Fibroblast of lung (primary cell): ENCODE measurements at places on chromosomes 16 and 17.

- no peak overlapping the region for H3K4me3 ChIP-seq
- H3K36me3 ChIP-seq: no peaks in the 10 kb centered on the region
- H3K27ac ChIP-seq: no peak overlapping the region
- no peak for DNase-seq
These were observed 732 bp downstream of the CBLN1 start for GRCh38 chr16:49280841-49281371.

GRCh38 chr17:34285286-34285792 is at the start of gene CCL11:
TSS of gene CCL11 (plus strand) at chr17:34285742. CDS start at chr17:34285809, 67 bp downstream.
- H3K27ac ChIP-seq: no peak within 1 kb of the TSS
- DNase-seq: no peak
- H3K27me3 ChIP-seq: peaks cover 2% of the 10 kb centered on the region
- H3K4me1 ChIP-seq: peaks cover 3% of the 10 kb centered on the region
- no peaks in the 10 kb centered on the region for H3K36me3 ChIP-seq

GRCh38 chr16:4677994-4678393 is 15.4 kb upstream of the NUDT16L1 start:
- no peaks in the 10 kb centered on the region for H3K27me3 ChIP-seq
- H3K36me3 ChIP-seq: peaks cover 18% of the 10 kb centered on the region
- no peak overlapping the region for H3K27ac ChIP-seq
- no peak overlapping the region for H3K4me3 ChIP-seq
- H3K4me1 ChIP-seq: no peaks in the 10 kb centered on the region

- no peaks in the 10 kb centered on the region for H3K4me1 ChIP-seq
- no peaks in the 10 kb centered on the region for H3K36me3 ChIP-seq
- DNase-seq: no peak
These were observed 20.6 kb downstream of the RPH3AL start for GRCh38 chr17:332023-332422.

- no peak overlapping the region for H3K27ac ChIP-seq
- no peak for DNase-seq
- no peak overlapping the region for H3K4me3 ChIP-seq
- H3K4me1 ChIP-seq: peaks cover 37% of the 10 kb centered on the region
These were observed 221.1 kb upstream of the GSE1 start for GRCh38 chr16:85391769-85392583.

DNA sequence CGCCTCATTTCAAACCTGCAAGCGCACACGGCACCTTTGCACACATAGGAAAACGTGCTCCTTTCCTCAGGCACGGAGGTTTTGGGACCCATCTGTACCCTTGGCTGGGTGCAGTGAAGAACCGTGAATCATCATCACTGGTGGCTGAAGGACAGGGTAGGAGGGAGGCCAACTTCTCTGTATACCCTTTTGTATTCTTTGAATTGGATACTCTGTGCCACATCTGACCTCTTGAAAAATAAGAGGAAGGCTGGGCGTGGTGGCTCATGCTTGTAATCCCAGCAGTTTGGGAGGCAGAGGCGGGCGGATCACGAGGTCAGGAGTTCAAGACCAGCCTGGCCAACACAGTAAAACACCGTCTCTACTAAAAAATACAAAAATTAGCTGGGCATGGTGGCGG is 11.7 kb downstream of the GPRC5B start:
- H3K4me3 ChIP-seq: no peak overlapping the region
- no peaks in the 10 kb centered on the region for H3K4me1 ChIP-seq
- no peaks in the 10 kb centered on the region for H3K27me3 ChIP-seq
- no peak overlapping the region for H3K27ac ChIP-seq

GRCh38 chr16:78743556-78743955 is 644.1 kb downstream of the WWOX start:
- H3K4me1 ChIP-seq: peaks cover 2% of the 10 kb centered on the region
- H3K36me3 ChIP-seq: no peaks in the 10 kb centered on the region
- no peak for DNase-seq

GRCh38 chr17:59377410-59377809 is 46.0 kb downstream of the YPEL2 start:
- H3K27me3 ChIP-seq: no peaks in the 10 kb centered on the region
- peak; percentile 72 for DNase-seq
- H3K36me3 ChIP-seq: no peaks in the 10 kb centered on the region
- no peak overlapping the region for H3K4me3 ChIP-seq
- H3K27ac ChIP-seq: no peak overlapping the region

DNA sequence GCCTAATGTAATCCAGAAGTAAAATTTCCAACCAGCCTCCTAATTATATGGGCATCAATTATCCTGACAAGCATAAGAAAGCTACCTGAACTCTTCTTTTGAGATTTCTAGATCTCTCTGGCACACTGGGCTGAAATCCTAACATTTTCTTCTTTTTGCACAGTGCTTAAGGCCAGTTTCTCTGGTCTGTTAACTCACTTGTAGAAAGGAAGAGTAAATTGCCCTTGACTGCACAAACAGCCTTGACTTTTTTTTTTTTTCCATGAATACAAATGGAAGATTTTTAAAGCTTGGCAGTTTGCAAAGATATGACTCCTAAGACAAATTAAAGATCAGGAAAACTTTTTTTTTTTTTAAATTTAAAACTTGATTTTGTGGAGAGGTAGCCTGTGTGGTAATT is 291.2 kb upstream of the MON1B start:
- H3K4me3 ChIP-seq: no peak overlapping the region
- no peak overlapping the region for H3K27ac ChIP-seq
- H3K4me1 ChIP-seq: no peaks in the 10 kb centered on the region
- no peaks in the 10 kb centered on the region for H3K27me3 ChIP-seq
- H3K36me3 ChIP-seq: no peaks in the 10 kb centered on the region

DNA sequence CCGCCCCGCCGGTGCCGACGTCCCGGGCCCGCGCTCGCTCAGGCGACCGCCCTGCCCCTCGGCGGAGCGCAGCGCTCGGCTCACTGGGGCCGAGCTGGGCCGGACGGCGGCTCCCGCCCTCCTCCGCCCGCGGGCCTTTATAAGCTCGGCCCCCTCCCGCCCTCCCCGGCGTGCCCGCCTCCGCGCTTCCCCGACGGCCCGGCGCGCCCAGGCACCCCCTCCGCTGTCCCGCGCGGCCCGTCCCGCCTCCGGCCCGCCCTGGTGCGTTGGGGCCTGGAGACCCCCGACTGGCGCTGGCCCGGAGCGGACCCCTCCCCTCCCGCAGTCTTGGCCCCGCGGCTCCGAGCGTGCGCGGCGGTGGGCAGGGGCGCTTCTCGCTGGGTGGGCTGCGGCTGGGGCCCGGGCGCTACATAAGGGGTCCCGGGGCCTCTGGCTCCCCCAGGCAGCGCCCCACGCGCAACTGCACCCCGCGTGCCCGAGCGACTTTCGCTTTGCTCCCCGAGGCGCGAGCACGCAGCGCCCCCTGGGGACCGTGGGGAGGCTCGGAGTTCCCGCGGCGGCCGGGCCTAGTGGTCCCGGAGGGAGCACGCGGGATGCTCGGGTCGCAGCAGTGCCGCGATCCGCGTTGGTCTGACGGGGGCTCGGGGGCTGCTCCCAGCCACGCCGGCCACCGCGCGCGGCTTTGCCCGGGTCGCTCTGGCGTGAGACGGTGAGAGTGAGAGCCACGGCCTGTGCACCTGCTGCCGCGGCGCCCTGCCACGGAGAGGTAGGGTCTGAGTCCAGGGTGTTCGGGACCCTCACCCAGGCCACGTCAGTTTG is at the start of gene PIEZO1:
Gene PIEZO1, minus strand, starts transcription at position 115 of the 819 bp plus-strand sequence. CDS start 256 bp downstream, outside the sequence.
- DNase-seq: peak; percentile 64
- H3K4me3 ChIP-seq: peak within 1 kb of the TSS; percentile 97
- H3K4me1 ChIP-seq: peaks cover 27% of the 10 kb centered on the region
- H3K27me3 ChIP-seq: no peaks in the 10 kb centered on the region
- peak within 1 kb of the TSS; percentile 83 for H3K27ac ChIP-seq

DNA sequence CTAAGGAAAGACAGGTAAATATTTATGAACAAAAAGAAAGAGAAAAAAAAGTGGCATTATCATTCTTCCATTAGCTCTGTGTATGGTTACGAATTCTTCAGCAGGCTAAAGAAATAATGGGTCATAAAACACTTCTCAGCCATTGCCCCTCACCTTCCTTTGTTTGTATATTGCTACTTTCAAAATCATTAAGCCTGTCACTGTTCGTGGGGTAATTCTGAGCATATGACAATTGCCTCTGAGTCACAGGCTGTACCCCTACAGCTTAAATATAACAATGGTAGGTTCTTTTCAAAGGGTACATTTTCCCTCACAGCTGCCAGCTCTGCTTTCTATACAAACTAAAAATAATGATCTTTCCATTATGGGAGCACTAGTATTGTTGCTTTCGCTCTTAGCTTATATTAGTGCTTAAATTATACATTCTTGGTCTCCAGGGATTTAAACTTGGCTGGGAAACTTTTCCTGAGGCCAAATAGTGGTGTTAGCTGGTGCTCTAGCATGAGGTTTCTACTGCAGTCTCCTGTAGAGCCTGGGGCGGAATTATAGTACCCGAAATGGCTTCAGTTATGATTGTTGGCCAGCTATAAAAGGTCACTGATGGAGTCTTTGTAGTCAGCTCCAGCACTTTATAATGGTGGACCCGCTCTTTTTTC is 74.7 kb upstream of the CDH11 start:
- H3K27ac ChIP-seq: no peak overlapping the region
- peaks cover under 1% of the 10 kb centered on the region for H3K4me1 ChIP-seq
- H3K4me3 ChIP-seq: no peak overlapping the region
- no peak for DNase-seq
- no peaks in the 10 kb centered on the region for H3K27me3 ChIP-seq

DNA sequence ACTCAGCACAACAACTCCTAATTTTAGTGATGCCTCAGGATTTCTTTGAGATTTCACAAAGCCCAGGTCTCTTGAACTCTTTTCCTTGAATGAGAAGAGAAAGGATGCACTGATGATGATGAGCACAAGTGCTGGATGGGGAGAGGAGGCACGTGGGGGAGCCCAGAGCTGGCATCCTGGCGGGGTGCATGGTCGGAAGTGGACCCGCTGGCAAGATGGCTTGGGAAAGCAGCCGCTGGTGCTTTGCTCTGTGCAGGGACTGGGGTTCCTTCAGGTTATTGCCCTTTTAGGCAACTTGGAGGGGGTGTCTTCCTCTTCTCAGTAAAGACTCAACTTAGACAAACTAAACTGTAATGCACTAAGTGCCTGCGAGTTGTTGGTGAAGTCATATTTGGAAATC is 22.3 kb downstream of the CALB2 start:
- no peak overlapping the region for H3K4me3 ChIP-seq
- H3K27ac ChIP-seq: no peak overlapping the region
- DNase-seq: no peak
- H3K36me3 ChIP-seq: no peaks in the 10 kb centered on the region

- no peak overlapping the region for H3K4me3 ChIP-seq
- DNase-seq: peak; percentile 52
- H3K27ac ChIP-seq: peak overlapping the region; percentile 34
- peaks cover 18% of the 10 kb centered on the region for H3K4me1 ChIP-seq
- H3K27me3 ChIP-seq: no peaks in the 10 kb centered on the region
These were observed 77.3 kb downstream of the MPRIP start for GRCh38 chr17:17119533-17119932.

- no peaks in the 10 kb centered on the region for H3K27me3 ChIP-seq
- peaks cover 2% of the 10 kb centered on the region for H3K36me3 ChIP-seq
- H3K4me3 ChIP-seq: peak overlapping the region; percentile 89
- H3K4me1 ChIP-seq: peaks cover 14% of the 10 kb centered on the region
These were observed 2.9 kb downstream of the RNASEK start for GRCh38 chr17:7014995-7015958.

DNA sequence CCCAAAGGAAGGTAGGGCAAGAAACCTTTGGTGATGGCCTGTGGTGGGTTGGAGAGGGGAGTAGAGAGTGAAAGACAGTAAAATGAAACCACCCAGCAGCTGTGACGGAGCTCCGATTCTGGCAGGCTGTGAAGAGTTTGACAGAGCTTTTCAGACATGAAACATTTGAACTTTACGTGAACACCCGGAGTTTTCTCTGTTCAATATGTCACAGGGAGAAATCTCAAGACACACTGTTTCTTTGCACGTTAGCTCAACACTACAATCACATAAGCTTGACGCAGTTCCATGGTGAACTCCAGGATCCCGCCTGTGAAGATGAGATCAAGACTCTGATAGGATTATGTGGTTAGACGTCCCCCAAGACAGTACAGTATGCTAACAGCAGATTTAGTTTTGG is 79.6 kb upstream of the CDH11 start:
- H3K4me3 ChIP-seq: peak overlapping the region; percentile 14
- H3K4me1 ChIP-seq: peaks cover 3% of the 10 kb centered on the region
- peak; percentile 49 for DNase-seq
- peak overlapping the region; percentile 35 for H3K27ac ChIP-seq
- no peaks in the 10 kb centered on the region for H3K36me3 ChIP-seq
- H3K27me3 ChIP-seq: no peaks in the 10 kb centered on the region

GRCh38 chr17:3857261-3858105 is 11.4 kb upstream of the NCBP3 start:
- no peaks in the 10 kb centered on the region for H3K4me1 ChIP-seq
- H3K36me3 ChIP-seq: no peaks in the 10 kb centered on the region
- no peak for DNase-seq
- H3K4me3 ChIP-seq: no peak overlapping the region
- H3K27ac ChIP-seq: no peak overlapping the region

DNA sequence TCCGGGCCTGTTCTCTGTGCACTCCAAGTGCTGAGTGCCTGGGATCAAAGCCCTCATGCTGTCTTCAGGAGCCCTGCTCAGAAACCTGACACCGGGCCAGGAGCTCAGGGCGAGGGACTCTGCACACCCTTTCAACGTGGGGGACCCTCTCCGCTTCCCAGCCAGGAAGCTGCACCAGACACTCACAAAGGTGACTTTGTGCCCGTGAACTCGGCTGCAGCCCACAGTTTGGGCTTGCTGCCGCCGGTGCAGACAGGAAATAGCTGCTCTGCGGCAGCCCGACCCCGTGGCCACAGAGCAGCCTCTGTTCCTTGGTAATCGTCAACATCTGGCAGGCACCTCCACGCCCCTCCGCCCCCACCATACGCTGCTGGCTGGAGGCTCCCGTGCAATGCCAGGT is 93.4 kb upstream of the METRNL start:
- H3K27me3 ChIP-seq: no peaks in the 10 kb centered on the region
- no peak overlapping the region for H3K4me3 ChIP-seq
- H3K4me1 ChIP-seq: no peaks in the 10 kb centered on the region
- DNase-seq: peak; percentile 64

GRCh38 chr16:64826374-64826773 is 295.5 kb downstream of the CDH11 start:
- H3K27ac ChIP-seq: no peak overlapping the region
- peak; percentile 8 for DNase-seq
- no peaks in the 10 kb centered on the region for H3K27me3 ChIP-seq
- no peak overlapping the region for H3K4me3 ChIP-seq

DNA sequence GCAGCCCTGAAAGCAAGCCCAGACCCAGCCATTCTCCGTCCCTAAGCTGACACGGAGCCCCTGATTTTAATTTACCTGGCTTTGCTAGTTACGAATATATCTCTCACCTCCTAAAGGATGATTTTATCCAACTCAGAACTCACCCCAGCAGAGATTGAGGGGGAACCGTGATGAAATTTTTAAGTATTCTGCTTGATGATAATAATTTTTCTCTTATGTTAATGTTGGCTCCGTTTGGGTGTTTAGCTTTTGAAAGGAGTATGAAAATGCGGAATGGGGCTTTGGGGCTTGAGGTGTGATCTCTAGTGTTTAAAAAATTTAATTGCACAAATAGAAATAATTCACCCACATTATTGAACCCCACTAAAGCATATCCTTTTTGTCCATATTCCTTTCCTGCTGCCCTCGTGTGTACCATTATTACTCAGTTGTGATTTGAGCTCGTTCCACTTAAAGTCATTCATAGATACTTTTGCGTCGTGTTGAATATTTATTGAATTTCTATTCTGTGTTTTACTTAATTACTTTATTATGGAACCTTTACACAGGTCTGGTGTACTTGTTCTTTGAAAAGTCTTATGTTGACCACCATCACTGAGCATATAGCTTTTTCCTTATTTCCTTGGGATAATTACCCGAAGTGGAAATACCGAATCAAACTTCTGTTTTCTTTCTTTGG is 775 bp downstream of the PRPSAP2 start:
- H3K36me3 ChIP-seq: no peaks in the 10 kb centered on the region
- H3K27me3 ChIP-seq: no peaks in the 10 kb centered on the region
- H3K4me1 ChIP-seq: peaks cover 2% of the 10 kb centered on the region
- peak overlapping the region; percentile 64 for H3K27ac ChIP-seq
- H3K4me3 ChIP-seq: peak overlapping the region; percentile 82
